RKO (cell line): ENCODE measurements at places on chromosomes 2 and 18.
A peak's percentile ranks its signal among the peaks of the same experiment; 100 is the strongest.

GRCh38 chr2:70191244-70191735 lies 471 bp upstream of the C2orf42 start:
- DNase-seq, result no peak

GRCh38 chr2:48092846-48093803 lies 186.8 kb upstream of the FBXO11 start:
- DNase-seq, result no peak

DNA sequence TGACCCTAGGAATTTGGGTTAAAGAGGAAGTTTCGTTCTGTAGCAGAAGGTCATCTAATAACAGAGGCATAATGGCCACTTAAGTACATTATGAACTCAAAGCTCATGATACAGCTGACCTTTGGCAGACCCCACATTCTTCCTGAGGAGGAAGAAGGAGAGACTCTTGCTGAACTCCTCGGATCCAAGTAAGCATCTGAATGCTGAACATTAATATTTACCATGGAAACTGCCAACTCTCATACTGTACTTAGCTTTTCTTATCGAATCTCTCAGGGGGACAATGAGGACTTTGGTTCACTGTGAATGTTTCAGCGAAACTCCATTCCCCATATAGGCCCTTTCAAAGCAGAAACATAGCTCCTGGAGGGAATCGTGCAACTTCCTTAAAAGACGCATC lies 781.4 kb upstream of the GYPC start:
- DNase-seq, result no peak

DNA sequence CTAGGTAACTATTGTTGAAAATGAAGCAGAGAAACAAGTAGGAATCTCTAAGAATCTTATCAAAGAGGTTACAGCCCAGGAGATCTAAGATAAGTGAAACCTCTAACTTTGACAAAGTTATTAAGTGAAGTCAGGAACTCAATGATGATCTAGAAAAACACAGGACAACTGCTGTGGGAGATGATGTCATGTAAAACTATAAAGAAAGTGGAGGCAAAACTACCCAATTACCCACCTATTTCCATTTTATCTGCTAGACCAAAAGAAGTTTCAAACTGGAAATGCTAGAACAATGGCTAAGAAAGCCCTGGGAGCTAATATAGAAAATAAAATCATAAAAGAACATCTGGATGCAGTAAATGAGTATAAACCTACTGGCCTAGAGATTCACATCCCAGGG lies 50.3 kb downstream of the SATB2 start:
- no peak for DNase-seq

DNA sequence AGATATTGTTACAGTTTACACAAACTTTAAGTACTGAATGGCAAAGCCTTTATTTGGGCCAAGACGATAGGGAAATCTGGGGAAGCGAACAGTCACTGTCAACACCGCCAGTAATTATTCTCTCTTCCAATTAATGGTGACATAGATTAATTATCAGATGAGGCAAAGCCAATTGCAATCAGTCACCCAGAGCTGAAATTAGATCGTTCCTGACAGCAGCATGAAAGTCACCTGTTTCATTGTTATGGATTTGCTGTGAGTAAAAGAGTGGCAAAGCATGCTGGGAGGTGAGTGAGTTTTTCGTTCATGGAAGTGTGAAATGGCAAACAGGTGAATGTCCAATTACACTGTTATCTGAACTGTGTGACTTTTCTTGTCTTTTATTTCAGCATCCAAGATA lies 164.8 kb upstream of the KLHL14 start:
- no peak for DNase-seq

- DNase-seq, result no peak
Measured at GRCh38 chr2:240825476-240825875, 5.5 kb upstream of the KIF1A start.

DNA sequence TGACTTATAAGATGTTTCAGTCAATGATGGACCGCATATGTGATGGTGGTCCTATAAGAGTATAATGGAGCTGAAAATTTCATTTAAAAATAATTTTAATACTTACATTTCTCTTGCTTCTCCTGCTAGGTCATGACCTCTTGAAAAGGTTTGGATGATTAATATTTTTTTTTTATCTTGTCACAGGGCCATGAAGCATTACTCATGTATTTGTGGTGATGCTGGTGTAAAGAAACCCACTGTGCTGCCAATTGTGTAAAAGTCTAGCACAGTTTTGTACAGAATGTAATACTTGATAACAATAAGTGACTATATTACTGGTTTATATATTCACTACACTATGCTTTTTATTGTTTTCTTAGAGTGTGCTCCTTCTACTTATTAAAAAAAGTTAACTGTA lies 124.2 kb upstream of the CELF4 start:
- DNase-seq, result no peak

DNA sequence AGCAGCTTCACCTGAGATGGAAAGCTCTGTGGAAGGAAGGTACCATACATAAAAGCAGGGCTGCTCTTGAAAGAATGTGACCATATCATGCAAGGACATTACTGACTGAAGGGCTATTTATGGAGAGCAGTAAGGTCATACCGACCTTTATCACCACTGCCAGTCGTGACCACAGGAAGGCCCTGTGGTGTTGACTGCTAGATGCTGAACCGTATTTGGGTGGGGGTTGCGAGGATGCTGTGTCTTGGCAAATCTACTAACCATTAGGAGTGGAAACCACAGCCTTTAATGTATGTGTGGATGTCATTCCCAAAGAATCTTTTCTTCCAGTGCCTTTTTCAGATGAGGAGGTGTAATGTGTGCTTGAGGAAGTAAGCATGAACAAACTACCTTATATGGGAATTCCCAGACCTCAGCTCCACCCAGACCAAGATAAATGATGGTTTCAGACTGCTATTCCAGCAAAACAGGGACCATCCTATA lies 60.8 kb downstream of the LIMS1 start:
- DNase-seq, result peak; percentile 5

DNA sequence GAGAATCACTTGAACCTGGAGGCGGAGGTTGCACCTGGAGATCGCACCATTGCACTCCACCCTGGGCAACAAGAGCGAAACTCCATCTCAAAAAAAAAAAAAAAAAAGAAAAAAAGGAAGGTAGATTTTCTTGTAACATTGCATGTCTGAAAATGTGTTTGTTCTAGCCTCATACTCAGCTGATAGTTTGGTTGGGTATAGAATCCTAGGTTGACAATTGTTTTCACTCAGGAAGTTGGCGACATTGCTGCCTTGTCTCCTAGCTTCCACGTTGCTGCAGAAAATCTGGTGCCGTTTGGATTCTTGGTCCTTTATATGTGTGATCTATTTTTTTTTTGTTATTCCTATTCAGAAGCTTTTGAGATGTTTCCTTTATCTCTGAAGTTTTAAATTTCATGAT lies 4.7 kb downstream of the ING5 start:
- DNase-seq, result no peak

DNA sequence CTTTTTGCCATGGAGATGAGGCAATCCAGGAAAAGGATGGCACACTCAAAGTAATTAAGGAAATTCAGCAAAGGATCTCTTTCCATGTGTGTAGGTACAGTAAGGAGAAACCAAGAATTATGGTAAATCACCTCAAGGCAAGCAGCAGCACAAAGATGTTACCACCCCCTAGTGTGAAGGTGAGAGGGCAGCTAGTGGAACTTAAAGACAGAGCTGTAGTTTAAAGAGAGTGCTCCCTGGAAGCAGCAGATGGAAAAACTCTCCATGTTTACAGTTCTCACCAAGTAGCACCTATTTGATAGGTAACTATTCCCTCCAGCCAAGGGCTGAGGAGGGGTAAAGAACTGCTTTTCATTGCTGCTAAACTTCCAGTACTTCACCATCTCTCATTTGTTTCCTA lies 860.4 kb upstream of the CRIM1 start:
- DNase-seq, result no peak

DNA sequence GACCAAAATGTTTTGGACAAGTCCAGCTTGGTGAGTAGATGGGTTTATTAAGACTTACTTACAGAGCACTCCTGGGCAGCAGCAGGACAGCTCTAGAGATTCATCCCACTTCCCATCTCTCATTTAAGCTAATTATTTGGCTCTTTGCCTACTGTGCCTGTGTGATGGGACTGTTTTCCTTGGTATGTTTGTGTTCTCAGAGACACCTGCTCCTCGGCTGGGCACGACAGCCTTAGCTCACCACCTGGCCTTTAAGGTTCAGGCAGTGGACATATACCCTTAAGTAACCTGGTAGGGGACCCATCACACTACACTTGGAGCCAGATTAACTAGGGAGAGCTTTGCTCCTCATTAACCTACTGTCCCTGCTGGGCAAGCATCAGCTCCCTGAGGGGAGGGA lies 41.7 kb upstream of the EFEMP1 start:
- no peak for DNase-seq

DNA sequence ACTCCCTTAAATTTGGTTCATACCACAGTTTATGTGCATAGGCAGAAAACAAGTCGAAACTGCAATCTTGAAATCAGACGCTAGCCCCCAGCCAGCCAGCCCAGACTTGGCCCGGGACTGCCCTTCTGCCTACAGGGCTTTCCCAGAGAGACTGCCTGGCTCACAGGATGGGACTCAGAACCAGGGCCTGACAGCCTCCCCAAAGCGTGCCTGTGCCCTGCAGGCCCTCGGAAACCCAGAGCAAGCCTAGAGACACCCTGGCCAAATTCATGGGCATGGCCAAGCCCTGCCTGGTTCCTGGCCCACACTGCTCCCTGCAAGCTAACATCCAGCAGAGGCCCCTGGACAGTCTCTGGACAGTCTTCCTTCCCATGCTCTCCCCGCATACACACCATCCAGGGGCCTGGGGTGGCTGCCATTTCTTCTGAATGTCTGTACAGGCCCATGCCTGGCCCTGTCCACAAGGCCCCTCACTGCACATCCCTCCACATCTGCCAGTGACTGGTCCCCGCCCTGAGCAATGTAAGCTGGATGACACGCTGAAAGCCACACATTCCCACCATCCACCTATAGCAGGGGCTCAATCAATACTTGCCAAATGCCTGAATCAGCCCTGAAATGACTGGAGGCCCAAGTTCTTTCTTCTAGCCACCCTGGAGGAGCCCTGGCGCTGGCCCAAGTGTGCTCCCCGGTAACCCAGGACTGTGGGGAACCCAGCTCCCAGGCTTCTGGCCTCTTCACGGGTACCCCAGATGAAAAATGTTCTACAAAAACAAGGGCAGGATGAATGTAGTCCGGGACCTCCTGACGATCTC lies 73.1 kb downstream of the HDAC4 start:
- DNase-seq, result no peak

GRCh38 chr2:208300847-208301618 lies 35.0 kb downstream of the PIKFYVE start:
- DNase-seq, result no peak

DNA sequence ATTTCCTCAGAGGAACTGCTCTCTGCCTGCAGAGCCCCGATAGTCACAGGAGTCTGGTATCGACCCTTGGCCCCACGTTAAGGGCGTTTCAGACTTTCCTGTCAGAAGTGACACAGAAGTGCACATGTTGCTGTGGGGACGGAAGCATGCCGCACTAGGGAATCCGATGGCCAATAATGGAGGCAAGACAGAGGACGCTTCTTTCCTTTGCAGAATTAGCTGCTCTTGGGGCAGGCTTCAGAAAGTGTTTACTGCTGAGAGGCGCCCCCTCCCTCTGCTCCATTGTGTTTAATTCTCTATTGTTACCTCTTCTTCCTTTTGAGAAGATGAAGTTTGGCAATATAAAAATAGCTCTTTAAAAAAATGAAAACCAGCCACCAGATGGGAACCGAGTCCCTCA lies 118.6 kb upstream of the EML6 start:
- no peak for DNase-seq

DNA sequence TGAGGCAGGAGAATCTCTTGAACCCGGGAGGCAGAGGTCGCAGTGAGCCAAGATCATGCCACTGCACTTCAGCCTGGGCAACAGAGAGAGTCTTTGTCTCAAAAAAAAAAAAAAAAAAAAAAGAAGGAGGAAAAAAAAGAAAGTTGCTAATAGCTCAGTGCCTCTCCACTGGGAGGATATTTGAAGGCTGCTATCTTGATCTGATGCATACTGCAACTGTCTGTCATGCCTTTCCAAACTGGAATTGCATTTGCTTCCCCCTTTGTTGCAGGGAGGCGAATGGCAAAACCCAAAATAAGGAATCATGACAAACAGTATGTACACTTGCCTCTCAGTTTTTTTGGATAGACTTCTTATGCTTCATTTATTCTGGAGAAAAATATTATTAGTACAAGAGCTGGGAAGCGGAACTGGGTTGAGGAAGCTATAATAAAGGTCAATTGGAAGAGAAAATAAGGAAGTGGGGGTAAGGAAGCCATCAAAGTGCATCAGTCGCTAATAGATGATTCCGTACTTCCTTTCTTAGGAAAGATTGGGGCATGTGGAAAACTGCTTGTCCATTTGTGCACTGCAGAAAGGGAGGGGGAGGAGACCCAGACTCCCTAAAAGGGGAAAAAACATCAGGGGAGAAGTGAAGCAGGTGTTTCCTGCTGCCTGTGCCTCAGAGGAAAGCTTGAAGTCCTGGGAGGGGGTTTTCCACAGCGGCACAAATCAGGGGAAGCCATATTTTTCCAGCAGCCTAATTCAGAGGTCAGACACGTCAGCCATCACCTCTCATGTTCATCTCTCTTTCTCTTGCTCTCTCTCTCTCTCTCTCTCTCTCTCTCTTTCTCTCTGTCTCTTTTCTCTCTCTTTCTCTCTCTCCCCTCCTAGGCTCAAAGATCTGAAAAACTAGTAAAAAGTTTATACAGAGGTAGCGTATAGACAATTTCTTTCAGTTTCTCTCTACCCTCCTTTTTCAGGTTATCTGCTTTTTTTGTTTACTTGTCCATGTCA lies 301.4 kb upstream of the TNP1 start:
- DNase-seq, result no peak

- DNase-seq, result no peak
Measured at GRCh38 chr2:75608684-75609333, 37.8 kb upstream of the MRPL19 start.
